Psoas muscle (tissue), 8 donors: ENCODE measurements at places on chromosomes 6 and 20. TPM values are rescaled to one million over a fixed set of nuclear protein-coding genes. Genes with fewer than 3 reads are reported as not detected.
A peak's percentile ranks its signal among the peaks of the same experiment; 100 is the strongest.

GRCh38 chr20:1225263-1225782, 521 bp upstream of the RAD21L1 start:
- no peaks in the 10 kb centered on the region for H3K36me3 ChIP-seq
- peaks cover 6% of the 10 kb centered on the region for H3K4me1 ChIP-seq
- peak overlapping the region; percentile 58 for H3K4me3 ChIP-seq
- no peak overlapping the region for H3K27ac ChIP-seq
- no peak for DNase-seq

KHDC1 gene
- total RNA-seq: 0.81 TPM

DNA sequence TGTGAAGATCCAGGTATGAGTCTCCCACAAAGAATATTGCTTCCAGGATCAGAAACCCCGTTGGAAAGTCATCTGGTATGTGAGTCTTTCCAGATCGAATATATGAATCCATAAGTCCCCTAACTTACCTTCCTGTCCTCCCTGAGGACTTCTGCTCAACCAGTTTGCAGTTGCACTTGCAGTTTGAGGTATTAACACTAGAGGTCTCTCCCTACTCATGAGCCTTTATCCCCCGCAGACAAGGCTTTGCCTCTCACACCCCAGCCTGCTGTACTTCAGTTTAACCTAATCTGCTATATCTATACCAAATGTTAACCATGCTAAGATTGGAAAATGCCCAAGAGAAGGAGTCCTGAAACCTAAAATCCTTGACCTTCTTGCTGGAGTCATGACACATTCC, 135.3 kb upstream of the DEFB112 start:
- no peaks in the 10 kb centered on the region for H3K4me1 ChIP-seq
- no peaks in the 10 kb centered on the region for H3K27me3 ChIP-seq
- no peak for DNase-seq
- H3K36me3 ChIP-seq: no peaks in the 10 kb centered on the region

DNA sequence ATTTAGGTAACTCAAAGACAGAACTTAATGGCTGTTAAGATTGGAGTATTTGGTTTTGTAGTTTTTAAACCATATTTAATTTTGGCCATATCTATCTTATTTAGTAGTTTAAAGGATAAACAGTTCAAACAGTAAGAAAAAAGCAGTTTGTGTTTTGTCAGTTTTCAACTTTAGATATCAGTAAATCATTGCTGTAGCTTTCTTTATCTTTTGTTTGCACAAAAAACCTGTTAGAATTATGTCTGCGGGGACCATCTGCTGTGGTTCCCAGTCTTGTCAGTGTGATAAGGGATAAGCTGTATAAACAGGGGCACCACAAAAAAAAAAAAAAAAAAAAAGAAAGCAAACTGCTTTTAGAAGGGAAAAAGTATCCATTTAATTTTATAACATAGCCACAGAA, 40.9 kb downstream of the CDKAL1 start:
- H3K4me1 ChIP-seq: peaks cover 11% of the 10 kb centered on the region
- H3K4me3 ChIP-seq: no peak overlapping the region
- H3K27ac ChIP-seq: no peak overlapping the region
- H3K27me3 ChIP-seq: no peaks in the 10 kb centered on the region
- H3K36me3 ChIP-seq: peaks cover 15% of the 10 kb centered on the region
- DNase-seq: no peak

LAMA4 gene
- total RNA-seq: 13.6 TPM

DNA sequence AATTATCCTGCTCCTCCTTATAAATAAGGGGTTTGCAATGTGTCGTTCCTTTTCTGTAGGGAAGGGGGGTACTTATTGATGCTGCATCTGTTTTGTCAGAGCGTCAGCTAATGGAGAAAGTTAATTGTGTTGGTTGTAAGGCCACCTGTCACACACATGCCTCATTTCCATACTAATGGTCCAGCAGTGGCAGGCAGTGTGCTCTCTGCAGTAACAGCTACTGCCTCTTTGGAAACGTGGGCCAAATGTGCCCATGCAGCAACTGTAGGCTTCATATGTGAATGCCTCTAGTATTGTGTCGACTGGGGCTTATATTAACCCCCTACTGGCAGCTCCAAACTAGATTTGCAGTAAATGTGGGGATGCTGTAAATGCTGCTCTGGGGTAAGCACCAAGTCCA, 56.3 kb upstream of the OLIG3 start:
- H3K4me3 ChIP-seq: no peak overlapping the region
- no peaks in the 10 kb centered on the region for H3K27me3 ChIP-seq
- no peaks in the 10 kb centered on the region for H3K4me1 ChIP-seq
- no peak overlapping the region for H3K27ac ChIP-seq

DNA sequence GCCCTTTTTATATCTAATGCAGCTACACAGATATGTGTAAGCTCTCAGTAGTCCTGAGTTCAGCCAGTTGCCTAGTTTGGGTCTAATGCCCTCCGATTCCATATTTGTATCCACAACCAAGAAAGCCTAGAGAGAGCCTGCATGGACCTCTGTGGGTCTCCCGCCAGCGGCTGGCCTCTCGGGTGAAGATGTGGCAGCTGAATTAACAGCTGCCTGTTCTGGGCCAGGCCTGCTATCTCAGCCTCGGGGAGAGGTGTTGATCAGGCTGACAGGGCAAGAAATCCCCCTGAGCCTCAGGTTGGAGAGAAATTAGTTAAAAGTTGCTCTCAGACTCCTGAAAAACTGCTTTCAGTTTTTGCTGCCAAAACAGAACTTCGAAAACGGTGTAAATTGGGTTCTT, 19.8 kb downstream of the PTK7 start:
- H3K4me1 ChIP-seq: peaks cover 4% of the 10 kb centered on the region
- H3K27me3 ChIP-seq: no peaks in the 10 kb centered on the region
- H3K4me3 ChIP-seq: no peak overlapping the region
- no peaks in the 10 kb centered on the region for H3K36me3 ChIP-seq
- DNase-seq: no peak

- H3K27me3 ChIP-seq: no peaks in the 10 kb centered on the region
- H3K36me3 ChIP-seq: no peaks in the 10 kb centered on the region
- no peaks in the 10 kb centered on the region for H3K4me1 ChIP-seq
- no peak overlapping the region for H3K27ac ChIP-seq
- no peak for DNase-seq
Measured at GRCh38 chr6:91822581-91822980, 1235.7 kb upstream of the MAP3K7 start.

DNA sequence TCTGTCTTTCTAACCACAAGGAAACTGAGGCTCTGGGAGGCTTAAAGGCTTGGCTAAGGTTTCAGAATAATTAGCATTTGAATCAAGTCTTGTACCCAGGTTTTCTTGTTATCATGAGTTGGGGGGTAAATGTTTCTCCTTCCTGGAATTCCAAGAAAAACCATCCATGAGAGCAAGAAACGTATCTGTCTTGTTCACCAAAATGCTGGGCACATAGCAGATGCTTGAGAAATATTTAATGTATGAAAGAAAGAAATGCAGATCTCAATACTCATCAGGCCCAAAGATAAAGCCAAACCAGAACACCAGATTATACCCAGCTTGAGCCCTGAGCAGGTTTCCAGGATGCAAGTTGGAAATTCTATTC, 164.6 kb downstream of the CLIC5 start:
- peaks cover 3% of the 10 kb centered on the region for H3K4me1 ChIP-seq
- H3K36me3 ChIP-seq: no peaks in the 10 kb centered on the region
- no peaks in the 10 kb centered on the region for H3K27me3 ChIP-seq
- H3K27ac ChIP-seq: no peak overlapping the region

PAK5 gene
- total RNA-seq: not detected

GRCh38 chr6:157879034-157879872, 56.2 kb downstream of the SNX9 start:
- no peak overlapping the region for H3K4me3 ChIP-seq
- no peaks in the 10 kb centered on the region for H3K27me3 ChIP-seq
- H3K27ac ChIP-seq: no peak overlapping the region
- peaks cover 7% of the 10 kb centered on the region for H3K36me3 ChIP-seq
- no peak for DNase-seq
- no peaks in the 10 kb centered on the region for H3K4me1 ChIP-seq

GRCh38 chr6:167274270-167274669, 16.8 kb upstream of the UNC93A start:
- DNase-seq: no peak
- H3K27ac ChIP-seq: no peak overlapping the region
- H3K4me1 ChIP-seq: no peaks in the 10 kb centered on the region
- H3K36me3 ChIP-seq: no peaks in the 10 kb centered on the region
- no peak overlapping the region for H3K4me3 ChIP-seq

DNA sequence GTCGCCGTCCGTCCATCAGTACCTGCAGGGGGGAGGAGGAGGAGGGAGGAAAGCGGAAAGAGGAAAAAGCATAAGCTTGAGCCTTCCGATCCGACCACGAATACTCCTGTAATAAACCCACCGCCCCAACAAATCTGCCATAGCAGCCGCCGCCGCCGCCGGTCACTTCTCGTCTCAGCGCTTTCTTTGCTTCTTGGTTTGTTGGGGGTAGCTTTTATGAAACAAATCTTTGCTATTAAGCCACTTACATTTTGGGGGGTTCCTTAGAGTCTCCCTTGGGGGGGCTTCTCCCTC, 277 bp downstream of the ADGRB3 start:
- no peaks in the 10 kb centered on the region for H3K36me3 ChIP-seq
- no peaks in the 10 kb centered on the region for H3K27me3 ChIP-seq
- H3K4me1 ChIP-seq: no peaks in the 10 kb centered on the region
- DNase-seq: no peak
- H3K4me3 ChIP-seq: peak overlapping the region; percentile 72

RAB32 gene
- 3.0 TPM for total RNA-seq
